ENCODE measurements at places on chromosomes 1 and 21. TPM values are rescaled to one million over a fixed set of nuclear protein-coding genes. Genes with fewer than 3 reads are reported as not detected.

Gene NID1
- total RNA-seq, result 0.16 TPM

Gene CD1B
- total RNA-seq, result not detected

Gene GCLM
- 21.1 TPM for total RNA-seq

Gene PTPRC
- total RNA-seq, result not detected

Gene WDR47
- 16.1 TPM for total RNA-seq
